ENCODE measurements at places on chromosomes 5 and 9.

DNA sequence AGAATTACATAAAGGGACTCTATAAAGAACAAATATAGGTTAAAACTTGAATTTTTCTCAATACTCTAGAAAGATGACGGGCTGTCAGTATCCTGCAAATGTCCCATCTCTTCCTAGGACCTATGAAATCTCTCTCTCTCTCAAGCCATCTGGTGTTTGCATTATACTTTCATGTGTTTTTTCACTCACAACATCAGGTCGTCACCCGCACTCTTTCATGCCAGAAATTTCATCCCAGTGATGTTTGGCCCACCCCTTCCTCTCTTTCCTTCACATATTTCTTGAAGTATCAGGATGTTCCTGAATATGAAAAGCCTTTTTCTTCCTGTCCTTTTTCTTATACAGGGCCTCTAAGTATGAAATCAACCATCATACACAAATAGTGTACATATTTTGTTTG is 63.3 kb upstream of the GAS1 start:
- DNase-seq, result no peak

DNA sequence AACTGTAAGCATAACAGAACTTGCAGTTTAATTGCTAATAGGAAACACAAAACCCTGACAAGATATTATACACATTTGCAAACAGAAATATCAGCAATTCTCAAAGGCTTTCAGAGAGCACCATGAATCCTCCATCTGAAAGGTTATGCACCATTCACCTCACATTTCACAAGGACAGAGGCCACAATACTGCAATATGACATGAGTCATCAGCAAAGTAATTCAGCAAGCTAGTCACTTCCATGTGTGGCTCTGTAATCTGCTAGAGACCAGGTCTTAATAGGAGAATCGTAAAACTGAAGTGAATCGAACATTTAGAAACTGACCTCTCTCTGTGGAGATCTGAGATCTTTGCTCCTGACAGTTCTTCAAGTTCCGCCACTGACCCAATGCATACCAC is 28.3 kb downstream of the IARS1 start:
- peak; percentile 52 for DNase-seq

DNA sequence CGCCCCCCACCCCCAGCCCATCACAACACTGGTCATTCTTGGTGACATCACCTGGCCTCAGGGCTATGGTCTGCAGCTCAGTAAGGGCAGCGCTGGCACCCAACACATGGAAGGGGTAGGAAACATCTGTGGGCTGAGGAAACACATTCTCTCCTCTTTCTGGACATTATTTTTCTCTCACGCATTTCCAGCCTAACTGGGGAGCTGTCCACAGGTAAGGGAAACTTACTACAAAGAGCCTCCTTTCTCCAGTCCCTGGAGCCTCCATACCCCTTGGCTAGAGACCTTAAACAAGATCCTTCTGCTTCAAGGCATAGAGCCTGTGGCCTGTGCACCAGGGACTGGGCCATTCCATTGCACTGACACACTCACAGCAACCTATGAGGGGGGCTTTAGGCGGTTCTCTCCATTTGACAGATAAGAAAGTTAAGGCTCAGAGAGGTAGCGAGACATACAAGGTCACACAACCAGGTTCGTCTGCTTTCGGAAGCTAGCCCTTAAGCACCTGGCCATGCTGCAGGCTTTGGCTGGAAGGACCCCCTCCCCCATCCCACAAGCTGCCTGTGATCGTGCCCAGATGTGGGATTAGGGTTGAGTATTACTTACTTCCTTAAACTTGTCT is 40.7 kb downstream of the CXXC5 start:
- no peak for DNase-seq

DNA sequence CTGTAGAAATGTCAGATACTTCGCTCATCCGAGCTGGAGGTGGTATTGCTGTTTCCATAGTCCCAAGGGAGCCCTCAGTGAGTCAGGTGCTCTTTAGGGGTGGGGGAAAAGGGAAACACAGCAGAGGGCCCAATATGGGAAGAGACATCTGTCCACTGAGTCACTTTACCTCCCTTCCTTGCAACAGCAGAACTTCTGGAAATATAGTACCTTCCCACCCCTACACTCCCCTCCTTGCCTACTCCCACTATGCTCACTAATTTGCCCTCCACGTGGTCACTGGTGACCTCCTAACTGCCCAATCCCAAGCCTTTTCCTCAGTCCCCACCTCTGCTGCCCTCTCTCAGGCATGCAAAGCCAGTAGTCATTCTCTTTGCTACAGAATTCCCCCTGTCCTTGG is 1.9 kb downstream of the HK3 start:
- DNase-seq, result no peak

GRCh38 chr5:154405078-154405792 is 40.6 kb upstream of the SAP30L start:
- peak; percentile 56 for DNase-seq

DNA sequence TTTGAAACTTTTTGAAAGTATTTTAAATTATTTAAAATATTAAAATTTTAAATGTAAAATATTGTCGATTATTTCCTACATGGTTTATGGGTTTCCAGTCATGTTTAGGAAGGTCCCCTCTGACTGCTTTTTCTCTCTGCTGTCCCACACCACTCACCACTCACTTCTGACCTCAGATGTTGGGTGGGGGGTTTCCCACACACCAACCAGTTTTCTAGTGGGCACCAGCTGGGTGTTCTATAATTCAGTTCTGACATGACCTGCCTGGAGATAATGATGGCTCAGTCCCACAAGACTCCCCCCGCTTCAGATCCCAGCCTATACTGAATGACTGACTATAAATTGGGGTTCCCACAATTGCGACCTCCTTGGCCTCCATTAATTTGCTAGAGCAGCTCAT is 310.4 kb downstream of the GADD45G start:
- no peak for DNase-seq

GRCh38 chr9:114929201-114929600 is 1.2 kb downstream of the TNFSF8 start:
- no peak for DNase-seq

DNA sequence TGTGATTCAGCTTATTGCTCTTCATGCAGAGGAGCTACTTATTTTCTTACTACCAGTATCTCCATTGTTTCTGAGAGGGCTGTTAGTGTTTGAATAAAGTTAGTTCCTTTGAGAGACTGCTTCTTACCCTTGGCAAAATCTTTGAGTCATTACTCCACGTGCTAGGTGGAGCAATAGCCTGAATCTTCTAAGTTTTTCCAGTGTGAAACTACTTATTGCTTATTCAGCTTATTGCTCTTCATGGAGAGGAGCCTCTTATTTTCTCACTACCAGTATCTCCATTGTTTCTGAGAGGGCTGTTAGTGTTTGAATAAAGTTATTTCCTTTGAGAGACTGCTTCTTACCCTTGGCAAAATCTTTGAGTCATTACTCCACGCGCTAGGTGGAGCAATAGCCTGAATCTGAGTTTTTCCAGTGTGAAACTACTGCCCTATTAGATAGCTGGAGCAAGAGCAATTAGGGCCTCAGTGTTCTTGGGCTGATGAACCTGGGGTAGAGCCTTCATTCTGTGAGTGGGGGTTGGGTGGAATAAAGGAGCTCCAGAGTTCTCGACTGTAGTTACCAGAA is 41.9 kb downstream of the GPBP1 start:
- DNase-seq, result peak; percentile 71

GRCh38 chr5:138951986-138952735 is 77.0 kb upstream of the LRRTM2 start:
- DNase-seq, result no peak

GRCh38 chr5:61504143-61504770 is 172.2 kb downstream of the ZSWIM6 start:
- DNase-seq, result no peak

DNA sequence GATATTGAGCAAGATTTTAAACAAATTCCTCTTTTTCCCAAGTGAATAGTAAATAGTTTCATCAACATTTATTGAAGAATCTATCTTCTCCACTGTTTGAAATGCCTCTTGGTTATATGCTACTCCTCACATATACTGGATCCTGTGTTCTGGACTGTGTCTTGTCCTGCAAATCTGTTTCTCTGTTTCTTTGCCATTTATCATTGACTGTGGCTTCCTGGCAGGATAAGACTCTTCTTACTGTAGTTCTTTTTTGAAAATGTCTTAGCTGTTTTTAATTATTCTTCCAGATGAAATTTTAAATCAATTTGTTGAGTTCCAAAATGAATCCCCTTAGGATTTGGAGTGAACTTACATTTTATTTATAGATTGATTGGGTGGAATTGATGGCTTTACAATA is 27.8 kb downstream of the RALGPS1 start:
- peak; percentile 22 for DNase-seq

DNA sequence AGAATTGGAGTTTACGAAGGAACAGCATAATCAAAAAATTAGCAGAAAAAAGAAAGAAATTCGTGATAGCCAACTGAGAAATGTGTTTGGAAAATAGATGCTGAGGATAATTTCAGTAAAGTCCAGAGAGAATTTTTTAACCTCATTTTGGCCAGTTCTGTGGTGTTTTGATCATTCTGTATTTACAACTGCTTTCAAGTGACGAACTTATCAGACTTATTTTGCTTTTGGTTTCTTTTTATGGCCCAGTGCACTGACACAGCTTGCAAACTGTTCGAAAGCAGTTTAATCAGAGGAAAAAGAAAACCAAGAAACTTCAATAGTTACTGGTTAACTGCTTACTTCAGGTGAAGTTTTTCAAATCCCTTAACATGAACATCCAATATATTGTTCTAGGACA is 1.9 kb downstream of the SDHA start:
- no peak for DNase-seq

- DNase-seq, result no peak
Observed at GRCh38 chr5:73284985-73285384, 112.0 kb downstream of the TMEM174 start.

DNA sequence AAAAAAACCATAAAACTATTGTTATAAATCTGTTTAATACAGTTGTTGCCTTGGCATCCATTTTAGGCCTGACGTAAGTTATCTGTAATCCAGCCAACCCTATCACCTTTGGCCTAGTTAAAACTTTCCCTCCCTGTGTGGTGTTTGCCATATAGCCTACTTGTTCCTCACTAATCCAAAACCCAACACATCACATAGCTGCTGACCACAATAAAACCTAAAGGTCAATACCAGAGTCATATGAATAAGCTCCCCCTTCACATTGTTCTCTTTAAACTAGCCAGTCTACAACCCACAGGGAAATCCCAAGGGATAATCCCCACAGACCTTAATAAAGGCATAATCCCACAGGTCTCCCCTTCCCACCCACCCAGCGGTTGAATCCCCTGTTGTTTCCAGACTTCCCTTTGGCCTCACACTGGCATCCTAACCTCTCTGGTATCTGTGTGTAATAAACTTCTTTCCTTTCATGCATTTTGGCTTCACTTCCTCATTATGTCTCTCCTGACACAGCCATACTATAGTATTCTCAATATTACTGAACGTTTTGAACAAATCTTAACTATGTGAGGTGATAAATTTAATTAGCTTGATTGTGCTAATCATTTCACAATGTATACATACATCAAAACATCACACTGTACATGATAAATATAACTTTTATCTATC is 50.8 kb downstream of the DTWD2 start:
- peak; percentile 3 for DNase-seq

DNA sequence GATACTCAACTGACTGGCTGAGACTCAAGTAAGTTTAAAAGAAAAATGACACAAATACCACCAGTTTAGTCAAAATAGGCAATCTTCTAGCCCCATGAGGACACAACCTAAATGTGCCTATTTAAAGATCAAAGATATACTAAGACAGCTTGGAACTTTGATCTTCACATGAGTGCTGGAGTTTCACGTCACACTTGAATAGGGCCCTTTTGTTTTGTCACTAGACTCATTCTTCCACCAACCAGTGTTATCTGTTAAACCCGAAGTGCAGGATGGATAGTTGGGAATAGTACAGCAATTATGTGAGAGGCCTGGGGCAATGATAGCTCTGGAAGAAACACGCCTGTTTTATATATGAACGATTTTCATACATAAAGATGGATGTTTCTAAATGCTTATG is 792.8 kb upstream of the NUDT12 start:
- no peak for DNase-seq
